ENCODE measurements at places on chromosomes 7 and 10.

DNA sequence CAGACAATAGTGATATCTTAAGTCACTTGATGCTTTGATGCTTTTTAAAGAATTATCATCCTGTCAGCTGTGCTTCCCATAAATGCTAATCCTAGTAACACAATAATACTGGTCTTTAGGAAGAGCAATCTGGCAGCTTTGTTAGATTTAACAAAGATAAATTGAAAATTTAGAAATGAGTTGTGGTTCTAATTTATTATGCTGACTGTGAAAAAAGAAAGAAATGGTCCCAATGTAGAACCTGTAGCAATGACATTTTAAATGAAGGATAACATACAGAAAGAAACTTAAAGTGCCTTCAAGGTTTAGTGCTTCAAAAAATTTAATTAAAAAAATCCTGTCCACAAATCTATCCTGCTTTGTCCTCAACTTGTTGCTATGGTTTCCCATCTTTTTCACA, 81.6 kb upstream of the HGF start:
- DNase-seq = no peak

DNA sequence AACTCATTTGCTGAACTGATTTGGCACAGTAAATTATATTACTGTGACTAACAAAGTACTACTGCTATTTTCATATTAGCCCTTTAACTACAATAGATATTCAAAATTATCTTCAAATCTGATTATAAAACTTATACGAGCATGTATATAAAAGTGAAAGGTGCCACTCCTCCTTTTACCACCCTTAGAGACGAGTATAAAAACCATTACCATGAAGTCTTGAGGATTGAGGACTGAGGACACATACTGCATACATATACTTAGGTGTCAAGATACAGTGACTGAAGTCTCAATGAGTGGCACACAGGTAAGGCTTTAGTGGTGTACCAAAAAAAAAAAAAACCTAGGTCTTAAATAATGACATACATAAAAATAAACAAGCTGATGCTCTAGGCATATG, 98.6 kb downstream of the DNAJC1 start:
- DNase-seq = no peak

GRCh38 chr10:75972491-75973276, 541.3 kb downstream of the LRMDA start:
- DNase-seq = no peak

- DNase-seq = peak; percentile 11
Measured at GRCh38 chr10:35378541-35379210, 42.4 kb downstream of the CCNY start.

- DNase-seq = no peak
Measured at GRCh38 chr7:48411619-48412018, 240.4 kb downstream of the ABCA13 start.

GRCh38 chr10:131946321-131946751, 35.4 kb downstream of the BNIP3 start:
- DNase-seq = no peak

- no peak for DNase-seq
Measured at GRCh38 chr10:91140995-91141549, 79.4 kb upstream of the PCGF5 start.

DNA sequence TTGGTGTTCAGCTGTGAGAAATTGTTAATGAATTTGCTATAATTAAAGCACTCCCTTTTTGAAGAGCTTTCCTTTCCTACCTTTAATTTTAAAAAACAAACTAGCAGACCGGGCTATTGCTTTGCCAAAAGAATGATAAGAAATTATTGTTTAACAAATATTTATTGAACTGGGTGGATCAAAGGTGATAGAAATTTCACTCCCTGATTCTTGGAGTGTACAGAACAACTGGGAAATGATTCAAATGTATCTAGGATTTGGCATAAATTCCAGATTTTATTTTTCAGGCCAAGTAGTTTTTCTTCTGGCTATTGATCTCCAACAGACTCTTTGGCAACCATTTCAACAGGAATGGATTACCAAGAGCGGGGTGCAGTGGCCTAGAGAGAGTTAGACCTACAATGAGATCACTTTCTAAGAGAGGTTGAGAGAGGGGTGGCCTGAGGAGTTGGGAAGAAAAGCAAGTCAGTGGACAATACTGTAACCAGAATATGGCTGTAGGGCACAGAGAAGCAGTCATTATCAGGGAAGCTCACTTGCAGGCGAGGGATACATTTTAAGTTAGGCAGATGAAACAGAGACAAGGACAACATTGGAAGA, 71.9 kb downstream of the PLXDC2 start:
- no peak for DNase-seq

- no peak for DNase-seq
Measured at GRCh38 chr7:135448753-135449152, 61.1 kb downstream of the CNOT4 start.

GRCh38 chr10:126104767-126105166, 208.4 kb downstream of the FANK1 start:
- no peak for DNase-seq

GRCh38 chr7:608361-608760, 88.7 kb upstream of the PDGFA start:
- no peak for DNase-seq

- no peak for DNase-seq
Measured at GRCh38 chr7:32871624-32872371, 19.8 kb downstream of the KBTBD2 start.

DNA sequence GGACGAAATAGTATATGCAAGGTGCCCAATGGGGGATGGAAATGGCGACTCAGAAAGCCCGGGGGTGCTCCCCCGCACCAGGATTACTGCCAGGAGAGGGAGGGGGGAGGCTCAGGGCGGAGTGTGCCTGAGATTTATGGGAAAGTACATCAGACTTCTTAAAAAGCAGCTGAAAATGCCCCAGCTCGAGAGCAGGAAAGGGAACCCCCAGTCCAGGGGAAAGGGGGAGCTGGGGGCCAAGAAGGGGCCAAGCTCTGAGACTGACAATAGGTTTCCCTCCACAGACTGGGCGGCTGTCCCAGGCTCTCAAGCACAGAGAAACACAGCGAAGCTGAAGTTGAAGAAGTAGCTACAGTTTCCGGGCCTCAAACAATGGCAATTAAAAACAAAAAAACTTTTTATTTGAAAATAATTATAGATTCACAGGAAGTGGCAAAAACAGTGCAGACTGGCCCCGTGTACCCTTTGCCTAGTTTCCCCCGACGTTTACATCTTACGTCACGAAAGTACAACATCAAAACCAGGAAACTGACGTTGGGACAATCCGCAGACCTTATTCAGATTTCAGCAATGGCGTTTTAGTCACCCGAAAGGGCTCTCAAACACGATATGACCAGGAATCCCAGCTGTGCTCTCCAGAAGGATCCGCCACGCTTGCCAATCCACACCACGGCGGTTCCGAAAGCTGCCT, 83.9 kb upstream of the FGFR2 start:
- no peak for DNase-seq

DNA sequence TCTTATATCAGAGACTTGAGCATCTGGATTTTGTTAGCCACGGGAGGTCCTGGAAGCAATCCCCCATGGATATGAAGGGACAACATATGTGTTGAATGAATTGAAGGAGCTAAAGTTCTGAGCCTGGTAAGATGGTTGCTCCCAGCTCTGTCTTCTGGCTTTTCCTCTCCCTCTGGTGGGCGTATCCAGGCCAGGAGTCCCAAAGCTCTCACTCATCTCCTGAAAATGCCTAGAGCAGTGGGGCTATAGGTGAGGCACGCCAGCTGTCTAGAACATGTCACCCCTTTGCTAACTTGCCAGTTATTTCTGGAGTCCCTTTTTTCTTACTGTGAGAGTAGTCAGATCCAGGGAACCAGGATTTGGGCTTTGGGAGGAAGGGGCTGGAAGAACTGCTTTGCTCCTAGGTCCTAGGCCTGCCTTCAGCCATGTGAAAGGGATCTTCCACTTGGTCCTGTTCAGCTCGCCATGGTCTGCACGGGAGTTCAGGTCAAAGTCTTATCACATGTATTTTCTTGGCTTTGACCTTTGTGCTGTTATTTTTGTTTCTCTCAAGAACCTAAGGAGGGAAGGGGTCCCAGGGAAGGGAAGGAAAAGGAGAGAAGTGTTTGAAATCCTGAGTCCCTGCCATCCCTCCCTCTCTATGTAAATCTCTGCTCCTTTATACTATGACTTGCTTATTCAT, 73.6 kb downstream of the MINPP1 start:
- no peak for DNase-seq

DNA sequence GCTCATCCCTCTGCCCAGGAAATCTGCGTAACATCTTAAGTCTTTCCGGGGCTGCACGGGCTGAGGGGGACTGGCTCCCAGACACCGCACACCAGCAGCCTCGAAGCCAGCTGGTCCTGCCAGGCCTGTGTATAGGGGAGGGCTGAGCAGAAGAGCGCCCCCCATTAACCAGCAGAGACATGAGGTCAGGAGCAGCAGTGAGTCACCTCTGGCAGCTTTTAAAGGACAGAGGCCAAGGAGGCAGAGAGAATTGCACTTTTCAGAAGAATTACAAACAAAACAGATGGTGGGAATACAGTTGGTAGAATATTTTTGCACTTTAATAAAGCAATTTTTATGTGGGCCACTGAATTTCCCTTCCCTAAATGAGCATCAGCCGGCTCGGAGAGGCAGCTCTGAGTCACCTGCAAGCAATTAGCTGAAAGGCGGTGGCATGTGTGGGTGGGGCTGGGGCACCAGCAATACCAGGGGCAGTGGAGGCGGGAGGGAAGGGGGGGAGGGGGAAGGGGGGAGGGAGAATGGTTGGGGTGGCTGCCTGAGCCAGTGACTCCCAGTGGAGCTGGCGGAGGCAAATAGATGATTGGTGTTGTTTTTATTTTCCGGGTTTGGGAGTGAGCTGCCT, 39.1 kb downstream of the GOLGA7B start:
- DNase-seq = no peak

GRCh38 chr10:96991313-96991841, 159.3 kb downstream of the LCOR start:
- DNase-seq = no peak

- DNase-seq = no peak
Measured at GRCh38 chr10:10797513-10797912, 220.2 kb upstream of the CELF2 start.

DNA sequence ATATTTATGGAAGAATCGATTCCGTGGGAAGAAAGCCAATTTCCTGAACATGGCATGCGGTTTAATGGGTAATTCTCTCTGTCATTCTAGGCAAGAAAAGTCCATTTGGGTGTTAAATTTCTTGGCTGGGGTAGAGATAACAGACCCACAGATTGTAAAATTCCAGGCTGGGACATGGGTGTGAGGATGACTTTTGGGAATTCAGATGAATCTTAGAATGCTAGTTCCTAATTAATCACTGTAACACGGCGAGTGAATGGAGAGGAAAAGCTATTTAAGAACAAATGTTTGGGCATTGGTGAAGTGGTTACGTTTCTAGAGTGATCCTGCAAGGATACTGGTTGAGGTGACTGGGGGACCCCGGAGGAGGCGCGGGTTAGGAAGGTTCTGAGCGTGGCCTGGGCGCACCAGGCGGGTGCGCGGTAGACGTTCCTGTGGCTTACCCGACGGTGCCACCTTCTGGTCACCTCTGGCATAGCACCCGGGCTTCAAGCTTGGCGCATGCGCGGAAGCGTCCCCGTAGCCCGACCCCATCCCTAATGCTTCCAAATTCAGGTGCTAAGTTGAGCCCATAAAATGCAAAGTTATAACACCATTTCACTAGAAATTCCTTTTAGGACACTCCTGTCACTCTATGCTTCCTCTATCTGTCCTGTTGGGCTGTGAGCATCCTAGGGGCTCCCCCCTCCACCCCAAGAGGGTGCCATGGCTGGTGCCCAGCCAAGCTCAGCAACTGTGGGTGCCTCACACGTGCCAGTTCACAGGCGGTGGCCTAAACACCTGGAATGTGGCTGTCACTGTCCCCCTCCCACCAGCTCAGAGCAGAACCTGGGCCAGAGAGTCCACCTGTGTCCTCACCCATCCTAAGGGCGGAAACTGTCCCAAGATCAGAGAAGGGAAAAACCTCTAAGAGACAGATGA, 104.4 kb downstream of the PTPRE start:
- peak; percentile 85 for DNase-seq

DNA sequence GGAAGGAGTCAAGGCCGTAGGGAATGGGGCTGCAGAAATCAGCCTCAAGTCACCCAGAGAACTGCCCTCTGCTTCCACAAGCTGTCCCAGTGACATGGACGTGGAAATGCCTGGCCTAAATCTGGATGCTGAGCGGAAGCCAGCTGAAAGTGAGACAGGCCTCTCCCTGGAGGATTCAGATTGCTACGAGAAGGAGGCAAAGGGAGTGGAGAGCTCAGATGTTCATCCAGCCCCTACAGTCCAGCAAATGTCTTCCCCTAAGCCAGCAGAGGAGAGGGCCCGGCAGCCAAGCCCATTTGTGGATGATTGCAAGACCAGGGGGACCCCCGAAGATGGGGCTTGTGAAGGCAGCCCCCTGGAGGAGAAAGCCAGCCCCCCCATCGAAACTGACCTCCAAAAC, 50.2 kb upstream of the PDCD4 start:
- no peak for DNase-seq

- no peak for DNase-seq
Measured at GRCh38 chr7:74012842-74013249, 15.1 kb upstream of the ELN start.

DNA sequence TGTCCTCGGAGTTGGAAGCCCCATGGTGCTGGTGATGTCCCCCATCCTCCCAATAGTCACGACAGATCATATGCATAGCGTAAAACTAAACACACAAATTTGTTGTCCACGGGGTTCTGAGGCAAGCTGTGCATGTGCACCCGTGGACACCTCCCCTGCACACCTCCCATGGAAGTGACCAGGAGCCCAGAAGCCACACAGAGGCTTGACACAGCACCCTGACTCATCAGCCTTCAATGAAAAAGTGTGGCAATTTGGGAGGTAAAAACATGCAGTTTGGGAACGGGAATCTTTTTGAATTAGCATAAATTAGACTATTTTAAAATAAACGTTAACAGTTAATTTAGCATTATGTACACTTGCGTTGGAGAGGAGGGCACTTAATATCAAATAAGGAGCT, 89.2 kb upstream of the NPS start:
- no peak for DNase-seq

GRCh38 chr10:86164960-86165630, 201.5 kb downstream of the GRID1 start:
- no peak for DNase-seq

GRCh38 chr10:59346321-59346720, 16.0 kb downstream of the FAM13C start:
- DNase-seq = no peak

- no peak for DNase-seq
Measured at GRCh38 chr10:123044391-123044790, 35.6 kb downstream of the ACADSB start.

DNA sequence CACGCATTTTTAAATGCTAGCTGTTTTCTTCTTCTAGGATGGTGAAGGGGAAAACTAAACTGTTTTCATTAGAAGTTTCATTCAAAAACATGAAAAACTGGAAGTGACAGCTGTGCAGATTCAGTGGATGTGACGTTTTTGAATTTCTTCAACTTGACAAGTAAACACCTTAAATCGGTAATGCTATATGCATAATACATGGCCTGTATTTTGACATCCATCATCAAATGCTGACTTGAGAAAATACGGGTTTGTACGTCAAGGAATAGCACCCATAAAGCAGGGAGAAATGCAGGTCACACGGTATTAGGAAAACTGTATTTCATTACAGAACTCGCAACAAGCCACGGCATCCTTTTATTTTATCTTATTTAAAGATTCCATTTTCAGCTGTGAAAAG, 720.5 kb downstream of the KCNMA1 start:
- DNase-seq = no peak
